ENCODE measurements at places on chromosomes 3 and 15. TPM values are rescaled to one million over a fixed set of nuclear protein-coding genes. Genes with fewer than 3 reads are reported as not detected.

DNA sequence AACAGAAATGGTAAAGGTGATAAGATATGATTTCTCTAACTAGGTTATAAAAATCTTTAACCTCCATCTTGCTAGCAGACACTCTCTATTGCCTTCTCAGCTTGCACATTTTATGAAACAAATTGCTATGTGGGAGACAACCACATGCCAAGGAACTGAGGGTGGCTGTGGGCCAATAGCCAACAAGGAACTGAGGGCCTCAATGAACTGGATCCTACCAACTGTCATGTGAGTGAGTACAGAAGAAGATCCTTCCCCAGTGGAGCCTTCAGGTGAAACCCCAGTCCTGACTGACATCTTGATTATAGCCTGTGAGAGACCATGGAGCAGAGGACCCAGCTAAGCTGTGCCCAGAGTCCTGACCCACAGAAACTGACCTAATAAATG lies 129.2 kb upstream of the LRIG1 start:
- DNase-seq, result no peak

GRCh38 chr3:177463863-177464262 lies 266.6 kb upstream of the TBL1XR1 start:
- DNase-seq, result no peak

- DNase-seq, result peak; percentile 37
Measured at GRCh38 chr15:34217587-34218225, 7.1 kb upstream of the EMC4 start.

DNA sequence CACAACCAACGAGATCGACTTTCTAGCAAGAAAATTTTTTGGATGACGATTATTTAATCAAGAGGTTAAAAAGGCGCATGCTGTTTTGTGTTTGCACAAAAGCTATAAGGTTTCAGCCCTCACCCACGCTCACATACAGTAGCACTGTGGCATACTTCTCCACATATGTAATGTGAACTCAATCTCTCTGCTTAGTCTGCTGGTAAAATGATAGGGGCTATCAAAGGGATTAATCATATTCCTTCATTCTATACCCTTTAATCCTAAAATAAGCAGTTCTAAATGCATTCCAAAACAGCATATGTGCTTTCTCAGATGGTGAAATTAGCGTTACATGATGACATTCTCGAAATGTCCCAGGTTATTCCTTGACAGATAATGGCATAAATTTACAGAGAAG lies 196.9 kb upstream of the PRICKLE2 start:
- DNase-seq, result no peak

DNA sequence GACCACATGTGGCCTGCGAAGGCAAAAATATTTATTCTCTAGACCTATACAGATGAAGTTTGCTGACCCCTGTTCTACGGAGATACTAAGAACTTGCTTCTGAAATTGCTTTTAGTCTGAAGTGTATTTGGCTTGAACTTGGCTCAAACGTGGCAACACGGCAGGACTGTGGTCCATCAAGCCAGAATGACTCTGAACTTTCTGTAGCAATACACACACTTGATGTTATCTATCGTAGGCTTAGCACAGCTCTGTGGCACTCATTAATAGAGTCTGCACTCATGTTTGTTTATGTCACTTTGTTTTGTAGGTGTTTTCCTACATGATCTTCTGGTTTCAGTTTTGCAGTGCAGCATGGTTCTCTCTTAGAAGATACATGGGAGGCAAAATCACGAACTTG lies 298.1 kb downstream of the ADAMTS17 start:
- DNase-seq, result no peak

- DNase-seq, result no peak
Measured at GRCh38 chr15:60535743-60536142, 56.8 kb upstream of the ICE2 start.

GRCh38 chr15:43975770-43976169 lies 149.0 kb downstream of the WDR76 start:
- no peak for DNase-seq

Gene RAB27A
- 27.4 TPM for total RNA-seq

Gene CRYGS
- 2.4 TPM for total RNA-seq

GRCh38 chr15:39948817-39949216 lies 14.9 kb downstream of the EIF2AK4 start:
- no peak for DNase-seq

GRCh38 chr3:87674397-87675161 lies 384.2 kb downstream of the CGGBP1 start:
- DNase-seq, result no peak

GRCh38 chr3:134048278-134048996 lies 18.7 kb upstream of the SLCO2A1 start:
- DNase-seq, result no peak

Gene SPSB4
- total RNA-seq, result 0.05 TPM

Data from dermis blood vessel endothelial cell (primary cell).